ENCODE measurements at places on chromosomes 11 and 22.

DNA sequence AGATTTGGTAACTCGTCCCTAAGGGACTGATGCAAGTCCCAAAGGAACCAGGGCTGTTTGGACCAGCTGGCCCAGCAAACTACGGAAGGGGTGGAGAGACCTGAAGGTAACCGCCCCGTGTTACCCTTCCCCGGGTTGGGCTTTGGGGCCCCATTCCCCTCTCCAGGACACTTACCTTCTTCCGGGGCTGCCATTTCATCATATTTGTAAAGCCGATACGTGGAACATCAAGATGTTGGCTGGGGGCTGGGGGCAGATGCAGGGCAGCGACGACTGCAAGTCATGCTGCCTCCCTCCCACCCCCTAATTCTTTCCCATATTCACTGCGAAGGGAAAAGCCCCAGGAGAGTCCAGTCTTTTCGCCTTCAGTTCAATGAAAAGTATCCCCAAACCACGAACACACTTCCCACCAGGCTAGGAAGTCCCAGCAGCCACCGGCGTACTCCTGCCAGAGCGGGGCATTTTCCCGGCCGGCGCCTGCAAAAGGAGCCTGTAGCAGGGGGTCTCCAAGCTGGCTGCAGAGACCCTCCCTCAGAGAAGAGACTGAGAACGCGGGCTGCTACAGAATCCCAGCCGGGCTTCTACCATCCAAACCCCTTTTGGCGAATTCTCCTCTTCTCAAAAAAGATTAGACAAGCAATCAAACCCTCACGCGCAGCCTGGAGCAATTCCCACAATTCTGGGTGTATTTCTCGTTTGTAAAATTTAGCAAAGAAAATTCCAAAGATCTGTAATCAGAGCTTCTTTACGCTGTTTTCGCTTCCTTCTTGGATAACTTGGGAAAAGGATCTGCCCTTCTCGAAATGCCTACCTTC lies 236.7 kb downstream of the TTC28 start:
- DNase-seq = no peak

GRCh38 chr22:27407369-27407985 lies 394.1 kb downstream of the MN1 start:
- DNase-seq = no peak

DNA sequence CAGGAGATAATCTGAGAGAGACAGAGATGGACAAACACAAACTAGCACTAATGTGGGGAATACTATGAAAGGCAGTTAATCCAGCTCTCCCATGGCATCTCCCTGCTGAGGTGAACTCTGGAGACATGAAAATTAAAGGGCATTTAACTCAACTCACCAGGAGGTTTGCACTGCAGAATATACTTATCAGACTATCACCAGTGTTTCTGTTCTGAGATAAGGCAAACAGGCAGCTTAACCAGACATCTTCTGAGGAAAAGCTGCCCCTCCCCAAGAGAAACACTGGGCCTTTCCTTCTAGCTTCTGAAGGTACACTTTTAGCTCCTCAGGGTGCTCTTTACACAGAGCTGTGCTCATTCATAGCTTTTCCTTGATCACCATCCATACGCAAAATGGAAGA lies 85.5 kb downstream of the AMBRA1 start:
- DNase-seq = no peak

- no peak for DNase-seq
These were observed at the start of gene PRRG4 for GRCh38 chr11:32829680-32830412. Gene PRRG4, plus strand, starts transcription at chr11:32829927. Its CDS starts 603 bp downstream, at chr11:32830530.

- no peak for DNase-seq
These were observed 8.3 kb upstream of the HTR3B start for GRCh38 chr11:113896156-113896879.

- DNase-seq = no peak
These were observed 57.0 kb upstream of the BLID start for GRCh38 chr11:122173074-122173450.

GRCh38 chr11:119206511-119207414 lies 624 bp downstream of the CBL start:
- peak; percentile 1 for DNase-seq

DNA sequence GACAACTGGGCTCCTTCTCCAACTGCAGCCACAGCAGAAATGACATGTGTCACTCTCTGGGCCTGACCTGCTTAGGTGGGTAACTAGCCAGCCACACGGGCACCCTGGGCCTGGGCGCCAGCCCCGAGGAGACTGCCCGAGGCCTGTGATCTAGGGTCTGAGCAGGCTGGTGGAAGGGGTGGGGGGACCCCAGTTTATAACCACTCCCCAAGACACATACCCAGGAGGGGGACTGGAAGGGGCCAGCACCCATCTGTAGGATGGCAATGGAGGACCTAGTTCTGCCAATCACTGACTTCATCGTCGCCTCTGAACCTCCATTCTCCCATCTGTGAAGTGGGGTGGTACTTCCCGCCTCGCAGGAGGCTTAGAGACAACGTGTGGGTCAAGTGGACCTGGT lies 16.1 kb downstream of the CD5 start:
- no peak for DNase-seq
